ENCODE measurements at places on chromosomes 4 and X.
A peak's percentile ranks its signal among the peaks of the same experiment; 100 is the strongest.

- DNase-seq, result no peak
Measured at GRCh38 chr4:56723659-56724230, 42.6 kb upstream of the HOPX start.

- no peak for DNase-seq
Measured at GRCh38 chr4:107692202-107692601, 27.8 kb downstream of the PAPSS1 start.

- peak; percentile 0 for DNase-seq
Measured at GRCh38 chr4:80336582-80336981, 1.1 kb downstream of the CFAP299 start.

DNA sequence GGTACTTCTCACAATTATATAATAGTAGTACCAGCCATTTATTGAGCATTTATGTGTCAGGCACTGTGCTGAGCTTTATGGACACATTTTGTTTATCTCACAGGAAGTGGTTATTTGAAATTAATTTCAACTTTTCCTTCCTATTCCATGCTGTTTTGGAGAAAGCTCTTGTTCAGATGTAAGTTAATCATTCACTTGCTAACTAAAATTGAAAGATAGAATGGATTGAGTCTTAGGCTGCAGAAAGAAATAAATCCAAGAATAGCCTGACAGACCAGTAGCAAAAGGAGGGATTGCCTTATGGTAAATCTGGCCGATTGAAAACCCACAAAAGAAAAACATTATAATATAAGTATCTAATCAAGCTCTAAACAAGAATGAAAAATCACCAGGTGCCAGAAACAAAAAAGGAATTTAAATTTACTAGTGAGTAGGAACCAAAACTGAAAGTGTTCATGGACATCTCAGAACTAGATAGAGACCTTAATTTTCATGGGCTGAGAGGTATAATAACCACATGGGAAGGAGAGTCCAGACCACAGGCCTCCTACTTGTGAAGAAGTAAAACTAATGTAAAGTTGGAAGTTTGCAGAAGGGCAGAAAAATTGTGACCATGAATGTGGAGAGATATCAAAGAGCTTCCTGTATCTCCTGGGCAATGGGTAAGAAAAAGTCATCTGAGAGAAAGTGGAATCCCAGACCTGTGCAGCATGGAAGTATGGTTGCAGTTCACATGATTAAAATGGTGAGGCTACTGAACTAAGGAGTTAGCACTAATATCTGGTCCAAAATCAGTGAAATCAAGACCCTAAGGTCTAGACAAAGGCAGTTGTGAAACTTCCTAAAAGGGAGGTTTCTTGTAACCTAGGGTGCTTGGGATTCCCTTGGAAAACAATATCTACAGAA, 38.0 kb downstream of the RADX start:
- no peak for DNase-seq

DNA sequence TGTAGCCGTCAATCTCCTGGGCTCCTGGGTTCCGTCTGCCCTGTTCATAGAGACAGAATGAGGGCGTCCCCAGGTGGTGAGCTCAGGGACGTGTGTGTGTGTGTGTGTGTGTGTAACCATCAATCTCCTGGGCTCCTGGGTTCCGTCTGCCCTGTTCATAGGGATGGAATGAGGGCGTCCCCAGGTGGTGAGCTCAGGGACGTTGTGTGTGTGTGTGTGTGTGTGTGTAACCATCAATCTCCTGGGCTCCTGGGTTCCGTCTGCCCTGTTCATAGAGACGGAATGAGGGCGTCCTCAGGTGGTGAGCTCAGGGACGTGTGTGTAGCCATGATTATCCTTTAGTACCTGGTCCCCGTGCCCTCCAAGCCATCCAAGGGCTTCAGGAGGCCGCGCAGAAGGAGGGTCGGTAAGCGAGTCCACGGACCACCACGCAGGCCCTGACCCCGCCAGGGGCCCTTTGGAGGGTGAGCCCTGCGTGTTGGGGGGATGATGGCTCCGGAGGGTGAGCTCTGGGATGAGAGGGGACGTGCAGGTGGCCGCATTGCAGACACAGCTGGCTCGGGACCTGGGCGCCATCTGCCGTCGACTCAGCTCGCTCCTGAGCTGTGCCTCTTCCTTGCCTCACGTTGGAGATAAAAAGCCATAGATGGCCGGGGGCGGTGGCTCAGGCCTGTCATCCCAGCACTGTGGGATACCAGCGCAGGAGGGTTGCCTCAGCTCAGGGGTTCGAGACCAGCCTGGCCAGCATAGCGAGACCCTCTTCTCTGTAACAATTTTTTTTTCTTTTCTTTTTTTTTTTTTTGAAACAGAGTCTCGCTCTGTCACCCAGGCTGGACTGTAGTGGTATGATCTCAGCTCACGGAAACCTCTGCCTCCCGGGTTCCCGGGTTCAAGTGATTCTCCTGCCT, 5.4 kb upstream of the GTPBP6 start:
- DNase-seq, result peak; percentile 63

GRCh38 chrX:108138814-108139702, 47.5 kb downstream of the ATG4A start:
- no peak for DNase-seq

DNA sequence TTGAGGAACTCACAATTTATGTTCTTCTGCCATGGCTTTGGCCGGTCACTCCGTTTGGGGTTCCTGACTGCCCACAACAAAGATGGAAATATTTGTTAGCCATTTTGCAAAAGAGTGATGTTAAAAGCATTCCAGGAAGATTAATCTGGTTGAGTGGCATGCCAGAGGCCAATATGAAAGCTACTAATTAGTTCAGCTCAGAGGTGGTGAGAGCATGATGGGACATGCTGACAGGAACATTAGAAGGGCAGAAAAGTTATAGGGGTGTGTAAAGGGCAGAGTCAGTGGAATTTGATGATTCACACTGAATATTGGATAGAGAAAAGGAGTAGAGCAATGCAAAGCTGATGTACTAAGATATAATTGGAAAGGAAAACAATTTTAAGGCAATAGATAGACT, 94.4 kb downstream of the TLL1 start:
- DNase-seq, result no peak

DNA sequence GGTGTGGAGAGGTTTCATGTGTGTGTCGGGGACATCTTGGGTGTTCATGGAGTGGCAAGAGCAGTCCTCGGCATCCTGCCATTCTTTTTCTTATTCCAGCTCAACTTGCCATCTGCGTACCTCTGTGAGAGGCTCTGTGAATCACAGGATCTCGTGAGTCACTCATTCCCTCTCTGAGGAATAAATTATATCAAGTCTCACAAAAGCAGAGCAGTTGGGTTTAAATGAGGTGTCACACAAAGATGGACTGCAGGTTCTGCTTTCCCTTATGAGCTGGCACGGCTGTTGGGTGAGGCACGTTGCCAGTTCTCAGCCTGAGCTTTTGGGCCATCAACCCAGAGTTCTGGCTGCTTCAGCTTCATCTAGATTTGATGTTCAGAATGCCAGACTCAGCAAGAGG, 6.8 kb upstream of the OCIAD2 start:
- DNase-seq, result peak; percentile 79

DNA sequence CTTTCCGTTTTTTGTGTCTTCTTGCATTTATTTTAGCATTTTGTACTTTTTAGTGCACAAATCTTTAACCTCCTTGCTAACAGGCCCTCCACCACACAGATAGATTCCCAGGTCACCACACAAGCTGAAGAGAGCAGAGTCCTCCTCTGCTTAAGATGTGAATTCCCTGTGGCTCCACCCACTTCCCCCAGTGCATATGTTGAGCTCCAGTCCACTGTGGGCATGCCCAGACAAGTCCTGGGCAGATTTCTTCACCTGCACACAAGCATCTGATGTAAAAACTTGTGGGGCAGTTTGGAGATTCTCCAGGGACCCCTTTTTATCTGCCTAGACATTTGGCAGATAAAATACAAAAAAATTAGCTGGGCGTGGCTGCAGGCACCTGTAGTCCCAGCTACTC, 19.8 kb upstream of the PASD1 start:
- DNase-seq, result peak; percentile 1

DNA sequence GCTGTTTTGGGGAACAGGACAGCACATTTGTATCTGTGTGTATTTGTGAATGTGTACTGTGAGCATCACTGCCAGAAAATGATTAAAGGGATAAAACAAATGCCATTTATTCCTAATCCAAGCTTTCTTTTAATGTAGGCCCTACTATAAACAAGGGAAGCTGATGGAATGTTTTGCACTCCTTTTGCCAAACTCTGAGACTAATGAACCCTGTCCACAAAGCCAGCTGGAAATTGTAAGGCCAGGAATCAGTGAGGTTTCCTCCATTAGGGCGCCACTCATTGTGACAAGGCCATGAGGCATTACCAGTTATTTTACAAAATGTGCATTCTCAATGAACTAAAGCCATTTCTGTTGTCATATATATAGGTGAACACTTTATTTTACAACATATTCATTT, 163.0 kb upstream of the NAP1L5 start:
- DNase-seq, result no peak

GRCh38 chrX:25191403-25191802, 175.6 kb upstream of the ARX start:
- DNase-seq, result no peak

- DNase-seq, result no peak
Measured at GRCh38 chrX:77640702-77641101, 145.3 kb downstream of the ATRX start.

- no peak for DNase-seq
Measured at GRCh38 chrX:38154340-38154739, 66.3 kb downstream of the SRPX start.

DNA sequence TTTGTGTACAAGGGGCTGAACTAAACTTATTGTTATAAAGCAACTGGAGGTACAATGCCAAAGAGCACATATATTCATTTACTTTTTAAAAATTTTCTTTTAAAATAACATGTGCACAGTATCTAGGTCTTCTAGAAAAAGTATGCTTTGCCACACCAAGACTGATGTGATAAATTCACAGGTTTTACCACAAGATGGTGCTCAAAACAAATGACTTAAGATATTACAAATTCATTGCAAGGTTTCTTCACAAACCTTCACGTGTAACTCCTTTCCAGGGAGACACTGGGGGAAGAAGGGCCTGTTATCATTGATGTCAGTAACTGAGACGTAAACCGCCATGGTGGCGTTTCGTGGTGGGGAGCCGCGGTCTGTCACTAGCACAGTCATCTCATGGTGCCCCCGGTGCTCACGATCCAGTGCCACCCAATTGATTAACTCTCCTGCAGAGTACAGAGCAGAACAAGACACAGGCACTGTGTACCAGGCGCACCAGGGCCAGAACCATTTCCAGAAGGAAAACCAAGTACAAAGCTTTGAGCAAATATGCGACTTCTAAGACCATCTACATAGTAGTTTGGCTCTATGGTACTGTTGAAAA, 162.2 kb downstream of the DCHS2 start:
- DNase-seq, result peak; percentile 14

- DNase-seq, result no peak
Measured at GRCh38 chrX:114842181-114842580, 175.2 kb downstream of the IL13RA2 start.

- no peak for DNase-seq
Measured at GRCh38 chr4:181661090-181661489, 582.1 kb upstream of the TENM3 start.

- DNase-seq, result no peak
Measured at GRCh38 chr4:27007507-27007906, 146.9 kb downstream of the STIM2 start.

DNA sequence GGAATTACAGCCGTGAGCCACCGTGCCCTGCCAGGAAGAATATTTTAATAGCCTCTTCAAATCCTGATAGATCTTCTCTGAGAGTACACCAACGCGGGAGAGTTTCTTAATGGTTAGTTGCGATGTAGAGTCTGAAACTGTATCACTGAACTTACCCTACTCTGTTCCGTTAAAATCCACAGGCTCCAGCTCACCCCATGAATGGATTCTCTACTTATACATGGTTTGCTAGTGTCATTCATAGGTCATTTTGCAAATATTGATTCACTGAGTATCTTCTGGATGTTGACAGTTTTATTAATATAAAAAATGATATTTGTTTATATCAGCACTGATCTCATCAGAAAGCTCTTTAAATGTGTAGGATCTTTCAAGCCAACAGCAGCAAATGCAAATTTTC, 99.9 kb downstream of the FAM193A start:
- no peak for DNase-seq

DNA sequence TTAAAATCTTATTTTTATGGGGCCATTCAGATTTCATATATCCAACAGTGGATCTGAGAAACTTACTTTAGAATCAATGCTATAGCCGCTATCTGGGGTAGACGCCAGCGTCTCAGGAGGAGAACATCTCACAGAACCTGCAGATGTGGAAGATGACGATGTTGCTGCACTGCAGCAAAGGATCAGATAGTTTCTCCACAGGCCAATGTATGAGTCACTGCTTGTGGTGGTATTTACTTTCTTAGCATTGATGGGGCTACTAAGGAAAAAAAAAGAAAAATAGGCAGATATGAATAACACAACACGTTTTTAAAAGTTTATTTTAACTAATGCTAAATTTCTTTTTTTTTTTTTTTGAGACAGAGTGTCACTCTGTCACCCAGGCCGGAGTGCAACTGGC, 85.9 kb downstream of the ZAR1 start:
- no peak for DNase-seq

DNA sequence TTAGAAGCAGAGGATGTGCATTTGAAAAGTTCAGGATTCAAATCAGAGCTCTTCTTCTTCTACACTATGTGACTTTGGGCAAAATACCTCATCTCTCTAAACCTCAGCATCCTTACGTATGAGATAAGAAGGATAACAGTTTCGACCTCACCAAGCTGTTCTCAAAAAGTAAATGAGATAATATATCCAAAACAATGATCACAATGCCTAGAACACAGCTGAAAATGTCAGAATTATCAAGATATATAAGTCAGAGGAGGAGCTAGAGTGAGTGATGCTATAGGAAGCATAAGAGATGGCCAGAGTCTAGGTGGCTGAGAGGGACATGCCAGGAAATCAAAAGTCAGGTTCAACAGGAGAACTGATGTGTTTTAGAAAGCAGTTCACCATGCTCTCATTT, 168.0 kb downstream of the EFHC2 start:
- no peak for DNase-seq
